ENCODE measurements at places on chromosomes 5 and 9.

DNA sequence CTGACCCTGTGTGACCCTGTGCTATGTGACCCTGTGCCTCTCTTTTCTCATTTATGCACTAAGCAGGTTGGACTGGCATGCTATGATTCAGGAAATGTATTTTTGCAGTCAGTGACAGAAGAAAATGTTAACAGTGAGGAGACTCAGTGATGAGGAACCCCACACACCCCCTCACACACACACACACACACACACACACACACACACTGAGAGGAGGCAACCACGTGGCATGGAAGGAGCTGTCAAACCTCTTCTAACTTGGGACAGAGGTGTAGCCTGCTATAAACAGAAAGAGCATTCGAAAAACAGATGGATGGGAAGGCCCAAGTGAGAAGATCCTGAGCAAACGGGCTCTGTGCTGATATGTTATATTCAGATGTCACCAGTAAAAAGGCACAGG, 57.9 kb upstream of the GRIA1 start:
- DNase-seq = no peak

DNA sequence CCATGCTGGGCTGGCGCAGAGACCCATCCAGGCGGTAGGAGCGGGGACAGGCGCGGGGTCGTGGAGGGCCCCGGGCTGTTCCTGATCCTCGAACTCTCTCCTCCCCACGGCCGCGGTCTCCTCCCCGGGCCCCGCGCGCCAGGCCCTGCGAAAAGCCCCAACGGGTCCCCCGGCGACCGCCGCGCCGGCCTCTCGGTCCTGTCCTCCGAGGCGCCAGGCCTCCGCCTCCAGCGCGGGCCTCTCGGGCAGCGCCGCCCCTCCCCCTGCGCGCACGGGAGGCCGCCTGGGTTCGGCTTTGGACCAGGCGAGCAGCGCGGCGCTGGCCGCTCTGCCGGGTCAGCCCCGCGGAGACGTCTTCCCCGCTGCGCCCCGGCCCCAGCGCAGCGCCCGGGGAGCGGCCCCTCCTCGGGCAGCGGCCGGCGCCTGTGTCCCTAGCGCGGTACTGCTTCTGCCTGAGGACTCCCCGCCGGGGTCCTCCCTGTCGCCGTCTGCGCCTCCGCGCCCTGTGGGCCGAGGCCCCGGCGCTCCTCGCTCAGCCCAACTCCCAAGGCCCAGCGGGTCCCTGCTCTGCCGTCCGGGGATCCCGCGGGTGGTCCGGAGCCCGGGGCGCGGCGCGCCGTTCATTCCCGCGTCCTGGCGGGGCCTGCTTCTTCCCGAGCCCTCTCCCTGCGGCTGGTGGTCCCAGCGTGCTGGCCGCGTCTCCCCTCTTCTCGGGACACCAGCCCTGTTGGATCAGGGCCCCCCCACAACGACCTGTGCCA, 13.4 kb downstream of the COL23A1 start:
- no peak for DNase-seq

DNA sequence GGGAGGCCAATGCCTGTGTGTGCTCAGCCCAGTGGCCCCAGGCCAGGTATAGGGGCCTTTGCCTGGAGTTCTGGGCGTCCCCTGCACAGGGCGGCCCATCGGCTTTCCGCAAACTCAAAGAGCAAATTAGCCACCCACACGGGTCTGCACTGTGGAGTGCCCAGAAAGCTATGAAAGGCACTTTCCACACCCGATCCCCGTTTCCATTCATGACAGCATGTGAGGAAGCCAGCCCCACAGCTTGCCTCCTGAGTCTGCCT, 5.2 kb downstream of the DBH start:
- no peak for DNase-seq

GRCh38 chr9:72187121-72187695, 38.0 kb downstream of the GDA start:
- DNase-seq = no peak

GRCh38 chr9:136675477-136676296, 11.6 kb downstream of the AGPAT2 start:
- DNase-seq = no peak
